Fibroblast of villous mesenchyme (primary cell): ENCODE measurements at places on chromosomes 2 and 18. TPM values are rescaled to one million over a fixed set of nuclear protein-coding genes. Genes with fewer than 3 reads are reported as not detected.

GRCh38 chr2:45616658-45617411, 5.8 kb upstream of the SRBD1 start:
- DNase-seq, result peak; percentile 33

DNA sequence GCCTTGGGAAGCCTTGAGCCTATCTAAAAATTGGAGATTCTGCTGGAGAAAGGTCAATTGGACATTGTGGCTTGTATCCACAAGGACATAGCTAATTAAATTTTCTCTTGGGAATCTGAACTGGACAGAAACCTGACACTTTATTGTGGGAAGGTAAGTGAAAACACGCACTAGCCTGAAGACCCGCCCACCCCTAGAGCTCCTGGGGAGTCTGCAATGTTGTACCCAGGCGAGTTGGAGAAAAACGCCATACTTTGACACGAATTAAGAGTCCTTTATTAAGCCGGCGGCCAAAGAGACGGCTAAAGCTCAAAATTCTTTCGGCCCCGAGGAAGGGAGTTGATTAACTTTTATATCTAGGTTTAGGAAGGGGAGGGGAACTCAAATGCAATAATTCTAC, 1.2 kb upstream of the ZNF892 start:
- no peak for DNase-seq

DNA sequence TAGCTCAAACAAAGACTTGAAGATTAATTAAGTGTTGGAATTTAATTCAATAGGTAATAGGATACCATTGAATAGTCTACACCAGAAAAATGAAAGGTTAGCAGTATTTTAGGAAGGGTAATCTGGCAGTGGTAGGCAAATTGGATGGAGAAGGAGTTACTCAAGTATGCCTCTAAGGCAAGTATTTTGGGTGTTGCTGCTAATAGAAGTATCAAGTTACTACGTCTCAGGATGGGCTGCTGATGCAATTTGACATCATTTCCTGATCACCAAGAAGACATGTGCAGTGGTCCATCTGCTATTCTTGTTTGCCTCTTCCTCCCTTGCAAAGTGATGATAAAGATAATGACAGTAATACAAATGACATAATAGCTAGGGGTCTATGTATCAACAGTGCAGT, 485.3 kb downstream of the TGIF1 start:
- DNase-seq, result no peak

GRCh38 chr2:104863146-104863467, 9.2 kb downstream of the POU3F3 start:
- no peak for DNase-seq

The FBXO48 gene
- 0.32 and 0.86 TPM in 2 replicates for total RNA-seq

DNA sequence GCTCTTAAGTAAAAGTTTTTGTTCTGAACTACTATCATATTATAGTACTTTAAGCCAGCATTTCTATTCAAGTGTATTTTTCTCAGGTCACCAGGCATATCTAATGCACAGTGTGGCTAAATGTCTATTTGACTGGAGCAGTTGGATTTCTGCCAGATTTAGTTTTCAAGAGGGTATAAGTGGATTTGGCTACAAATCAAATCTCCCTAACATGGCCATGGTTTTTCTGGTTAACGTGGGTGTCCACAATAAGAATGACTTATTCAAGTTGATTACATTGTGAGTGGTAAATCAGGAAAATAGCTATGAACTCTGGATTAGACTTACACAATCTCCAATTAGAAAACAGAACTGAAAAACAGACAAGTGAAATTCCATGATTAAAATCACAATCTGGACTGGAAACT, 5.7 kb upstream of the CHN1 start:
- DNase-seq, result no peak

- no peak for DNase-seq
Observed at GRCh38 chr2:53230691-53231090, 536.9 kb upstream of the CHAC2 start.
